Cortex of kidney (tissue), 1 donor: ENCODE measurements at places on chromosomes 5 and 9.

- no peak for DNase-seq
Measured at GRCh38 chr9:130857864-130858738, 23.0 kb downstream of the ABL1 start.

DNA sequence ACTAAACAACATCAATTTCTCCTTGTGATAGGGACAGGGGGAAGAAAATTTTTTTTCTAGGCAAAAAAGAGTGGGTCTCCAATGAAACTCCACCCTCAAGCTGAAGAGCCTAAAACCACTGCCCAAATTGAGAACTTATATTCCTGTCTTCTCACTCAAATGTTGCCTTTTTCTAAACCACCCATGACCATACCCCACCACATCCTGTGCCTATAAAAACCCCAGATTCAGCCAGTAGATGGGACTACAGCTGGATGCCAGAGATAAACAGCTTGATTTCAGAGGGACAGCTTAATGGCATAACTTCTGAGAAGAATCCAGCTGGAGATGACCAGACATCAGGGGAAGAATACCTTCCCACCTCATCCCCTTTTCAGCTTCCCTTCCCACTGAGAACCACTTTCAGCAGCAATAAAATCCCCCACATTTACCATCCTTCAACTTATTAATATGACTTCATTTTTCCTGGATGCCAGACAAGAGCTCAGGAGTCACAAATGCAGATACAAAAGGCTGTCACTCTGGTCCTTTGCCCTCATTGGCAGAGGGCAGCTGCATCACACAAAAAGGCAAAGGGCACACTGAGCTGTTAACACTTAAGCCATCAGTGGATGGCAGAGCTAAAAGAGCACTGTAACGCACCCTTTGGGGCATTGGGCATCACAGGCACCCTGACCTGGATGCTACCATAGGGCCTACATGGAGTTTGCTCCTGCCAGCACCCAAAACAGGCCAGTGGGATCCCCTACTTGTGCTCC, 972.5 kb upstream of the CTNND2 start:
- no peak for DNase-seq

DNA sequence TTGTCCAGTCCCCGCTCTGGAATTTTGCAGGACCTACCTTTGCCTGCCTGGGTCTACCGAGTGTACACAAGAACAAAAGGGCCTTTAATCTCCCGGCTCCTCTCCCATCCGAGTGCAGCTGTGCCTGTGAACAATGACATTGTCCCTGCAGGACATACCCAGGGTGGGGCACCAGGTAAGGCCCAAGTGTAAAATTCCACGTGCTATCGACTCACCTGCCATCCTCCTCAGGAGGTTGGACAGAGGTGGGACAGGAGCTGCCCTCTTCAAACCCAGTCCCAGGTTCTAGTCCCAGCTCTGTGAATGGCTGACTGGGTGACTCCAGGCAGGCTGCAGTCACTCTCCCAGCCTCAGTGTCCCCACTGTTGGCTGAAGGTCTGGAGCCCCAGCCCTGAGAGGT, 159.6 kb upstream of the ALDH1B1 start:
- no peak for DNase-seq

- no peak for DNase-seq
Measured at GRCh38 chr9:133762488-133763271, 24.5 kb upstream of the SARDH start.

- no peak for DNase-seq
Measured at GRCh38 chr5:108371263-108371662, 10.6 kb downstream of the FBXL17 start.

- DNase-seq = no peak
Measured at GRCh38 chr9:18143073-18143745, 330.7 kb upstream of the ADAMTSL1 start.

- DNase-seq = no peak
Measured at GRCh38 chr5:139684881-139685749, 37.0 kb downstream of the CXXC5 start.

DNA sequence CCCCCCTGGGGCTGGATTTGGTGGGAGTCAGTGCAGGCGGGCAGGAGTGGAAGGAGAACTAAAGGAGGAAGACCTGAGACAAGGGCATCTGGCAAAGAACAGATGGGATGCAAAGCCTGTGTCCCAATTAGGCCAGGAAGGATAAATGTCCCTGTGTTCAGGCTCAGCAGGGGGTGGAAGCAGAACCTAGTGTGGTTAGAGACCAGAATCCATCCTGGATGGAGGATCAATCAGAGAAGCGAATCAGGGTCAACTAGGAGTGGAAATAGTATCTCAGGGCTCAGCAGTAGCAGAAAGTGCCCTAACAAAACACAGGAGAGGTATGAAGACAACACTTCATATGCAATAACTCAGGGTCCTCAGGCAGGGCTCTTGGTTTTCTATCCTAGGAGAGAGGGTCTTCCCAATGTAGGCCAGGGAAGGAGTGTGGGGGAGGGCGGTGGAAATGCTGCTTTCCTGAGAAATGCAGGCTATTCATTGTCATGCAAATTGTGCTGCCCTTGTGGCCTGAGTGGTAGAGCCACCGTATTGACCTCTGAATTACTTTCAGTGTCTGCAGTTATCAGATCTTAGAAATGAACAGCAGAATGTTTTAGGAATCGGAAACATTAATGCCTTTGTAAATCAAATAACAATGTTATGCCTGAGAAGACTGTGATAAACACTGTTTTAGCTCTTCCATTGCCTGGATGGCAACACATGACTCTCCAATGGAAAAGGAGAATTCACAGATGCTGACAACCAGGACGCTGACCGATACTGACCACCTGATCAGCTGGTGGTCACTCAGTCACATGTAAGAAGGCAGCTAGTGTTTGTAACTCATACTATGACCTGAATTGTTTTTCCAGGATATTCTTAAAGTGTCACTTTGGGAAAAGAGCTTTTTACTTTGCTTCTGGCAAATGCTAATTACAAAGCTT, 323.6 kb downstream of the SEMA5A start:
- DNase-seq = no peak

DNA sequence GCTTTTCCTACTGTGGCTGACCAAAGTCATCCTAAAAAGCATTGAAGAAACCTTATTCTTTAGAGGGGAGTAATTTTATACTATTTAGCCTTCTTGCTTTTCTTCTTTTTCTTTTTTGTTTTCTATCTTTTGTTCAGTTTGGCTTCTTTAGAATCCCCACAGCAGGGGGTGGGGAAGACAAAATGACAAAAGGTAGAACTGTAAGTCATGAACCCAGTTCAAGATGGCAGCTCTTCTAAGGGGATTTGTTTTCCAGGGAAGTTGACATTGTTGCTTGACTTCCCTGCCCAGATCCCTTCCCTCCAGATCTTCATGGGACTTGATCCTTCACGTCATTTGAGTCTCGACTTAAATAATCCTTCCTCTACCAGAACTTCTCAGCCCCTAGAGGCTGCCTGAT, 692.4 kb upstream of the DMAC1 start:
- DNase-seq = no peak

GRCh38 chr9:119852390-119852789, 483.2 kb upstream of the BRINP1 start:
- no peak for DNase-seq

DNA sequence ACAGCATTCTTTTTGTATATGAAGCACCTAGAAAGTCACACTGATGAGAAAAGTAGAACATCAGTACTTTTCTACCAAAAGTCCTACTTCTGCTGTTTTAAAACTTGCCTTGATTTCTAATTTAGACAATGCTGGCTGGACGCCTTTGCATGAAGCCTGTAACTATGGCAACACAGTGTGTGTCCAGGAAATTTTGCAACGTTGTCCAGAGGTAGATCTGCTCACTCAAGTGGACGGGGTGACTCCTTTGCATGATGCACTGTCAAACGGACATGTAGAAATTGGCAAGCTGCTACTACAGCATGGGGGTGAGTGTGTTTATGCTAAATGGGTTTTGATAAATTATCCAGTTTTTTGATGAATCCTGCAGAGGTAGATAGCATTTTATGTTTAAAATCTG, 73.5 kb downstream of the SLF1 start:
- no peak for DNase-seq

- no peak for DNase-seq
Measured at GRCh38 chr9:110141227-110141793, 66.6 kb downstream of the C9orf152 start.

DNA sequence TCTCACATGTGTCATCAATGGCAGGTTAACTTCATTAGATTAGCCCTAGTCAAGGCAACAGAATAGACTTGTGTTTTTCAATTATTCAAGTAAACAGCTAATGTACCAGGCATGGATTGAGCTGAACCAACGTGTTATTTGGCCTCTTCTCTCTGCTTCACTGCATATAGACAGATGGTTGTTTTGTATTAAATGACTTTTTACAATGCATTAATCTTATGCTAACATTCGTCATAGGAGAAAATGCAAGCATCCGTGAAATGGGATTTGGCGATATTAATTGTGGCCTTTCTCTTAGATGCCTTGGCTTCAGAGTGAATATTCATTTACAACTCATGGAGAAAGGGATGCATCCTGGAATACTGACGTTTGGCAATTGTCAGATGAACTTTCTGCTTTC, 208.0 kb downstream of the KCTD16 start:
- DNase-seq = no peak

DNA sequence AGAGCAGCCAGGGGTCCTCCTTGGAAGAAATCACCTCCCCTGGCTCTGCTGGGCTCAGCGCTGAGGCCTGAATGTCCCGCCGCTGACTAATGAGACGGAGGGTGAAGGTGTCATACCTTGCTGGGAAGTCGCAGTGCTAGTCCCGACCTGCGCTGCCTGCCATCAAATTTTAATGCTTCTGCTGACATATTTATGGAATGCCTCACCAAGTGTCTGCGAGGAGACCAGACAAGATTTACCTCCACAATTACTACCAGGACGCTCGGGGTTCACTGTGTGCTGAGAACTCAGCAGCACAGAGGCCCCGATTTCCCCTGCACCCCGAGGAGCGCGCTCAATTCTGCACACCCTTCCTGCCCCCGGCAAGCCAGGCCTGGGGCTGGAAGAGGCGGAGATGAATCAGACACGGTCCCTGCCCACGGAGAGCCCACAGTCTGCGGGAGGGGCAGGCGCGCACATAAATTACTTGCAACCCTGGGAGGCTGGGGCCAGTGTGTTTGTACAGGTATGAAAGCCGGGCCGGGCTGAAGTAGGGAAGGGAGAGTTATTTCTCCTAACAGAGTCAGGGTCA, 175.2 kb downstream of the PAX5 start:
- no peak for DNase-seq

- no peak for DNase-seq
Measured at GRCh38 chr5:27592231-27592630, 553.8 kb upstream of the CDH9 start.

GRCh38 chr5:160268121-160268520, 38.8 kb downstream of the FABP6 start:
- DNase-seq = no peak

DNA sequence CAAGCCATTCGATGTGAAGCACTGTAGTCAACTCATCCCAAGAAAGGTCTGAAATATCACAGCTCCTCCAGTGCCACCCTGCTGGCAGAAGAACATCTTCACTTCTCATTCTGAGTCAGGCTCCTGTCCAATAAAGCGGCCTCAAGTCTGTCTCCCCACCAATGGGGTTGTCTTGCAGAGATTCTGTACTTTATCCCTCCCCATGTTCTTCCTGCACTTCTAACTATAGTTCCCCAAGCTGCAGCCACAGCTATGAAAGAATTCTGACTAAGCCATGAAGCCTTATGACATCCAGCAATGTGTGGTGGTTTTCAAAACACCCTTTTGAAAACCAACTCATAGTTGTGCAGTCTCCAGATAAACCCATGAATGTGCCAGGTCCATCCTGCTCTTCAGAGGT, 6.8 kb downstream of the MACROH2A1 start:
- no peak for DNase-seq

DNA sequence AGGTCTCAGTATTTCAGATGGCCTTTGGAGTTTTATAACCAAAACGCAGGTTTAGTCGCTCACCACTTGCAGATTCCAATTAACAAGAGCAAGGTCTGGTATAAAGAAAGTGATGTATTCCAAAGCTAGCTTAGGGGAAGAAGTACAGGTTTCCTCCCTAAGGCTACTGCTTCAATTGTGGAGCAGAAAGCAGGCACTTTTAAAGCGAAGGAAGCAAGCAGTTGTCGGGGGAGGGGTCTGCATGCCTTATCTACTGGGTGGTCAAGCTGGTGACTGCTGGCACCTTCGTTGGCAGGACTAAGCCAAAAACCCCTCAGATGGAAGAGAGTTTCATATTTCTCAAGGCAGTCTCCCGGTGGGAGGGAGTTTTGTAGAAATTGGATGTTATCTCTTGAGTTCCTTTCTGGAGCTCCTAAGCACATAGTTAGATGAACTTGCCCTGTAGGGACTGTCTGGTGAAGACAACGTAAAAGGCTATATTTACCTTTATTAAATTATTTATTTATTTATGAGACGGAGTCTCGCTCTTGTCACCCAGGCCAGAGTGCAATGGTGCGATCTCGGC, 1.6 kb upstream of the TMEM245 start:
- DNase-seq = no peak

GRCh38 chr5:33153372-33153771, 287.4 kb upstream of the TARS1 start:
- DNase-seq = no peak

DNA sequence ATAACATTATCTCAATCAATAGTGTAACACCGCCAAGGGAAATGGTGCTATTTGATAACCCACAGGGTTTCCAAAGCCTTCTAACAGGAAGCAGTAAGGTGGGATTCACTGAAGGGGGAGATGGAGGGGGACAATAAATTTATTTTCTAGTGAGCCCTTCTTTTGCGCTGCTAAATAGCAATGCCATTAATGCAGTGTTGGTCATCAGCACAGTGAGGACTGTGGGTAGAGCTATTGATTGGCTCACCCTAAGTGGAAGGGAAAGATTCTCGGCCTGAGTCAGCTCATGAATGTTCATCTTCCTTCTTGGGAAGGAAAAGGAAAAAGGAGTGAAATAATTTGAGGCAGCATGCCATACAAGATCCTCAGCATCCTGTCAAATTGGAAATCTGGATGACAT, 25.4 kb downstream of the RGMB start:
- DNase-seq = no peak

GRCh38 chr5:173970878-173971650, 17.9 kb upstream of the C5orf47 start:
- no peak for DNase-seq

DNA sequence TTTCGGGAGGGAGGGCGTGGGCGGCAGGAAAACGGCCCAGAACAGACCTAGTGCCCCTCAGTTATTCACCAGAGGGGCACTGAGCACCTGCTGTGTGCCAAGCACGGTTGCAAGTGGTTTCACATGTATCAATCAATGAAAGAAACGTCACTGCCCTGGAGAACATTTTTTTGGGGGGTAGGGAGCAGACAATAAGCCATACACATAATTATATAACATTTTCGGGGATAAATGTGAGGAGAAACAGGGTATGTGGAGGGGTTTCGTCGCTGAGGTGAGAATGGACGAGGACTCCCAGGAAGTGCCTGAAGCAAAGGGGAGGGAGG, 444 bp upstream of the ZNF354A start:
- no peak for DNase-seq

GRCh38 chr9:120382453-120382852, 197.5 kb downstream of the CDK5RAP2 start:
- no peak for DNase-seq
